ENCODE measurements at places on chromosomes 16 and 17.

- DNase-seq = no peak
Observed at GRCh38 chr16:26747760-26748159, 319.0 kb upstream of the C16orf82 start.

DNA sequence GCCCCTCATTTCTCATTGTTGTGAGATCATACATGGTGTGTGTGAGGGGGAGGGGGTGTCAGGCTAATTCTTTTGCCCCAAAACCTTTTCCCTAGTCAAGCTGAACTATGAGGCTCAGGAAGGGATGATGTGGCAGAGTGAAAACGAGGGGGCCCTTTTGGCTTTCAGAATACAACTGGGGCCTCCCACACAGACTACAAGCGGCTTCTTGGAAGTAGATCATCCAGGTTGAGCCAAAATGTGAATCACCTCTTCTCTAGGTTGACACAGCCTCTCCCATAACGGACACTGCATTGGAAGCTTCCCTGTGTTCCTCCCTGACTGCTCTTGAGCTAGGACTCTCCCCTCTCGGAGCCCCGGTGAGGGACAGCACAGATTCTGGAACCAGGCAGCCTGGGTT is 2.3 kb upstream of the ALKBH5 start:
- DNase-seq = no peak

DNA sequence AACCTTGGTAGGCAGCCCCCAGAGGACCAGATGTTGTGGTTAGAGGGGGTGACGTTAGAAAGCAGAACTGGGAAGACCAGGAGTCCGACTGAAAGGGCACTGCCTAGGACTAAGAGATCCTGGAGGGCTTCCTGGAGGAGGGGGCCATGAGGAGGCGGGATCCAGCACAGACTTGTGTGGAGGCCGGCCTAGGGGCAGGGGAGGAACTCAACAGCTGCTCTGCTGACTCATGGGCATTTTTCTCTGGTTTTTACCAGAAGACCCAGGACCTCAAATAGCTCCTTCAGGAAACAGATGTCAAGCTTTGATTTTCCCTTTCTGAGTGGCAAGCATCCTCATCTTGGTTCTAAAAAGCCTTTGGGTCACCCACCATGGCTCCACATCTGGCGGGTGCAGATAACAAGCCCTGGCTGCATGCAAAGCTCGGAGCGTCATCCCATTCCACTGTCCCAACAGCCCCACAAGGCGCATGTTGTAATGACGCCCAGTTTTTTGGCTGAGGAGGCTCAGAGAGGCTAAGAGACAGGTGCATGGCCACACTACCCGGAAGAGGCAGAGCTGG is 29.0 kb downstream of the IL21R start:
- DNase-seq = no peak

DNA sequence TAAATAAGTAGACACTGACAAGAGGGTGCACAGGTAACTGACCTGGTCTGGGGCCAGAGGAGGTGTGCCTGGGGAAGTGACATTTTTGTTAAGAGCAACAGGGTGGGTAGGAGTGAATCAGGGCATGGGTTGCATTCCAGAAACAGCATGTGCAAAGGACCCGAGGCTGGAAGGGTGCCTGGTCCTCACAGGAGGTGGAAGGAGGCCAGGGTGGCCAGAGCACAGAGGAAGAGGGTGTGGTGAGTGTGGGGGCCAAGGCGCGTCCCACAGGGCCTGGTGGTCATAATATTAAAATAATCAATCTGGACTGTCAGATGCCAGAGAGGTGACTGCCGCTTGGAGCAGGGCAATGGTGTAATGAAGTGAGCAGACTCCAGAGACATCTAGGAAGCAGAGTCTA is 14.3 kb downstream of the ARHGAP23 start:
- DNase-seq = no peak

DNA sequence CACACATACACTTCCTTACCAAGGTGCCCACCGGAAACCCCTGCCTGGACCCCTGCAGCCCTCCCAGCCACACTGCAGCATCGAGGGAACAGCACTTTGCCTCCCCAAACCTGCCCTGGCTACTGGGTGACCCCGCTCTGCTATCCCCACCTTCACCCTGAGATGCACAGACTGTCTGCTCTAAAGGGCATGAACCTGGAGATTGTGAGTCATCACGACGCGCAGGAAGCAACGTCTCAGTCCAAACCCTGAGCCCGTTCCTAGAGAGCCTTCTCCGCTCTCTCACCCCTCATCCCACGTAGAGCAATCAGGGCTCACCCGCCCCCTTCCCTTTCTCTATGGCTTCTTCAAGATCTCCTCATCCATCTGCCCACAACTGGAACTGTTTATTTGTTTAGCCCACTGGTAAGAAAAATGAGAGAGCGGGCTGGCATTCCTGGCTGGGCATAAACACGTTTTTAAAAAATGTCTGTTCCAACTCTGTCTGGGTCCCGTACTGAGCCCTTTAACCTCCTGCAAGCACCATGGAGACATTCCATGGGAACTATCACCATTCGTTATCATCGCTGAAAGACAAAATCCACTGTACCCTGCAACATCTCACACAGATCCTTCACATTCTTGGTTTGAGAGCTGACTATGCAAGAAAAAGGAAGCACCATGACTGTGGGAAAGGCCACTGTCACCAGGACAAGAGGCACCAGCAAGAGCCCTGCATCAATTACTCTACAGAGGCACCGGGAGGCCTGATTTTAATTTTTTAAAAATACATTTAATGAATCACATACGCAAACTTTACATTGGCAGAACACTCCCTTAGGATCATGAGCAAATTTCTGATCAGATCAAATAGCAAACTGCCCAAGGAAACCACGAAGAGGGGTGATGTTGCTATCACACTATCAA is 28.2 kb downstream of the ZFHX3 start:
- no peak for DNase-seq

GRCh38 chr17:36727577-36727976 is 126.2 kb downstream of the MRM1 start:
- no peak for DNase-seq

GRCh38 chr16:83533193-83533592 is 274.6 kb upstream of the HSBP1 start:
- DNase-seq = no peak

- no peak for DNase-seq
Observed at GRCh38 chr17:63659850-63660249, 37.6 kb downstream of the MAP3K3 start.

- peak; percentile 76 for DNase-seq
Observed at GRCh38 chr16:77788181-77789084, at the start of gene VAT1L. Gene VAT1L, plus strand, starts transcription at chr16:77788564. Its CDS starts 119 bp downstream, at chr16:77788683.

DNA sequence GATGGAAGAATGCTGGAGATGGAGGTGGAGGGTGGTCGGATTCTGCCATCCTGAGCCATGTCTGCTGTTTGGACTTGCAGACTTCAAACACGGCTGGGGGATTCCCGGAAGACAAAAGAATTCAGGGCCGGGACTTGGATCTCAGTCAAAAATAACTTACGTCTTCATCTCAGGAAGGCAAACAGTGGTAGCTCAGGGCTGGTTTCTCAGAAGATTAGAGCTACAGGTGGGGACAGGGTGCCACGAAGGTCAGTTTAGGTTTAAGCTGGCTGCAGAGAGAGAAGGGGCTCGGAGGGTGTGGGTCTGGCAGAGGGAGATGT is 4.3 kb upstream of the RHBDL3 start:
- peak; percentile 66 for DNase-seq

DNA sequence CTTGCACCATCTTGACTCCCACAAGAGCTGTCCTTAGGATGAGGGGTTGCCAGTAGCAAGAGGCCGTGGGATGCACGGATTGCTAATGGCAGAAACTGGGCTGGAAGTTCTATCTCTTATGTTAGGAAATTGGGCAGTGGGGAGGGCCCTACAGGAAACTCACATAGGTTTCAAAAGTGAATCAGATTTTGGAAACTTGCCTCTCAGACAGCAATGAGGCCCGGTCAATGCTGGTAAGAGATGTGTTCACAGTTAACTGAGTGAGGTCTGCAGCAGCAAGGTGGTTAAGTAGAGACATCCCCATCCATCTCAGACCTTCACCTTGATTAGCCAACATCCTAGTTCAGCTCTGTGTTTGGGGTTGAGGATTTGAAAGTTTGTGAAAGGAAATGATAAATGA is 164.7 kb downstream of the ABCA8 start:
- DNase-seq = no peak

DNA sequence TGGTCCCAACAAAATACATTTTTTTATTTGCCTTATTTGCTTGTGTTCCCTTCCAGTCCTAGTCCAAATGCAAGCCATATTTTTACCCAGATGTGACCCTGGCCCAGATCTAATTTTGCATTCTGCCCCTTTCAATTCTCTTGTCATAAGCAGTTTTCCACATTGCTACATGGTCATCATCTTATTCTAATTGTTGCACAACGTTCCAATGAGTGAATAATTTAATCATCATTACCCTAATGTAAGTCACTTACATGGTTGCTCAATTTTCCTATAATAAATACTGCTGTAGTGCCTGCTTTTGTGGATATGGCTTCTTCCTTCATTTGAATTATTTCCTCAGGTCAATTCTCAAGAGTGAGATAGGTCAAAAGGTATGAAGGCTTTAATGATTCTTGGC is 12.8 kb downstream of the RSAD1 start:
- DNase-seq = no peak

DNA sequence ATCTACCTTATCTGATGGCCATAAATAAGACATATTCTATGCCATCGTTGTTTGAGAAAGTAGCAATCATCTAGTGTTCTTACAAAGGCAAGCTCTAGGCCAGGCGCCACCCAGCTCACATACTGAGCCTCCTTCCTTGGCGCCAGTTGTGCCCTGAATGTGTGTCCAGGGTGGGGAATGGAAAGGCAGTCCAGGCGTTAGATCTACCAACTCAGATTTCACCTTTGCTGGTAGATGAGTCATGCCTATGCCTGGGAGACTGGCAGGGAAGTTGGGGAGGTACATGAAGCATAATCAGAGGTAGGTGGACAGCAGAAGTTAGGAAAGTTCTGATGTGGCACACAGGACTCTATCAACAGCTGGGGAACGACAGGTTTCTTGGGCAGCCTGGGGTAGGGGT is 23.6 kb downstream of the SDR42E1 start:
- no peak for DNase-seq

- DNase-seq = no peak
Observed at GRCh38 chr16:56688762-56689161, 6.5 kb downstream of the MT1X start.

DNA sequence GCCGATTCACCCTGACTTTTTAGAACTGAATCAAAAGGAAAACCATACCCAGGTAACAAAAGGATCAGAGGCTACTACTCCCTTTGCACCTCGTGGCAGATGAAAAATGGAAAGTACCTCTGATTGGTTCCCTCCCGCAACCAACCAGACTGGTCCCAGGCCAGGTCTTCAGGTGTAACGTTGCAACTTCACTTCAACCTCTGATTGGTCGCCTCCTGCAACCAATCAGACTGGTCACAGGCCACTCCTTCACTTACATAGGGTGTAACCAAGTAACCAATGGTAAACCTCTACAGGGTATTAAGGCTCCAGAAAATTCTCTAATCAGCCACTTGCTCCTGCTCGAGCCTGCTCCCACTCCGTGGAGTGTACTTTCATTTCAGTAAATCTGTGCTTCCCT is 89.4 kb downstream of the ADCY9 start:
- no peak for DNase-seq
